ENCODE measurements at places on chromosomes 6 and 20. TPM values are rescaled to one million over a fixed set of nuclear protein-coding genes. Genes with fewer than 3 reads are reported as not detected.

GRCh38 chr6:104118274-104118673 lies 741.4 kb downstream of the HACE1 start:
- no peaks in the 10 kb centered on the region for H3K36me3 ChIP-seq
- DNase-seq, result no peak
- peak overlapping the region; percentile 99 for H3K27ac ChIP-seq
- no peaks in the 10 kb centered on the region for H3K27me3 ChIP-seq

GRCh38 chr6:100281471-100281901 lies 183.2 kb downstream of the SIM1 start:
- no peaks in the 10 kb centered on the region for H3K36me3 ChIP-seq
- no peak for DNase-seq
- H3K4me3 ChIP-seq, result peak overlapping the region; percentile 44
- no peak overlapping the region for H3K27ac ChIP-seq
- H3K4me1 ChIP-seq, result peaks cover 28% of the 10 kb centered on the region

DNA sequence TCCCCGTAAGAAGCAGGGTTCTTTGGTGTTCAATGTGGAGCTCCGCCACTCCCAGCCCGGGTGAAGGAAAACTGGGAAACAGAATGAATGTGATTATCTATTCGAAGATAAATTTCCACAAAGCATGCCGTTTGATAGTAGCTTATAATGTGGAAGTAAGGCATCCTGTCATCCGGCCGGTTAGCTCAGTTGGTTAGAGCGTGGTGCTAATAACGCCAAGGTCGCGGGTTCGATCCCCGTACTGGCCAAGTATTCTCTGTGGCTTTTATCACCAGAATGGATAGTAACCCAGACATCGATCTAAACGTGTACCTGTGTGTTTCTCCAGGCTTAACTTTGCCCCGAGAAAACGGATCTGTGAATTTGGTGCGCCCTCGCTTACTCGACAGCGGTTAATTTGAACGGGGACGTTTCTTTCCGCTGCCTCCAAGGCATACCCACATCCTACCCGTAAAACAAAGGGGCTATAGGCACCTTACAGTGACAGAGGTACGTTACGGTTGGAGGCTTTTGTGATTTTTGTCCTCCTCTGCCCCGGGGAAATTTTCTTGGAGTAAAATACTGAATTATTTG lies 215.2 kb upstream of the ZNF184 start:
- H3K4me1 ChIP-seq, result peaks cover 12% of the 10 kb centered on the region
- peak overlapping the region; percentile 96 for H3K27ac ChIP-seq
- peak overlapping the region; percentile 85 for H3K4me3 ChIP-seq
- H3K36me3 ChIP-seq, result no peaks in the 10 kb centered on the region

- no peaks in the 10 kb centered on the region for H3K27me3 ChIP-seq
- H3K36me3 ChIP-seq, result no peaks in the 10 kb centered on the region
- peaks cover 37% of the 10 kb centered on the region for H3K4me1 ChIP-seq
- no peak for DNase-seq
- H3K4me3 ChIP-seq, result no peak overlapping the region
- H3K27ac ChIP-seq, result no peak overlapping the region
Observed at GRCh38 chr6:16773362-16773761, 12.1 kb upstream of the ATXN1 start.

DNA sequence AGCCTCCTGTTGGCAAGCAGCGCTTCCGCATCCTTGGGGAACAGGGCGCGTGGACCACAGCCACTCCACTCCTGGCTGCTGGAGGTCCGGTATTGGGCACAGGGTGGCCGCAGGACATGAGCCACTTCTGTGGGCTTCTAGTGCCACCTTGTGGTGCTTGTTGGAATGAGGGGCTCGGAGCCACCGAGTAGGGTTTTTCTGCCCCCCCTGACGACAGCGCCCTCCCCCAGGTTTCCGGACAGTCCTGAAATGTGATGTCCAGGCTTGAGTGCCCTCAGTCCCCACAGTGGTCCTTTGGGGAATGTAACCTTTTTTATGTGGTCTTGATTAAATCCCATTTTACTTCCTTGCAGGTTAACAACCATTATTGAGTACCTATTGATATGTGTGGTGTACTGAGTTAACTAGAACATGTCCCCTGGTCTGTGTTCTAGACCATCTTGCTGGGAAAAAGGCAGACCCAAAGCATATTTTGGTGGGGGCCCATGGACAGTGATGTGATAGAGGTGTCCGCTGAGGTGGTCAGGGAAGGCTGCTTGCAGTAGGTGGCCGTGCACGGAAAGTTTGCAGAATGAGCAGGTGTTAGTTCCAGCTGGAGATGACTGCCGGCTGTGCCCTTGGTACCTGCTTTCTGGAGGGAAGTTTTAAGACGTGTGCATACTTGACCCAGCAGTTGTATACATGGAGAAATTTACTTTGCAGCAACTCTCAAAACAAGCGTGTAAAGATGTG lies 70.0 kb downstream of the PTPN1 start:
- peaks cover 22% of the 10 kb centered on the region for H3K36me3 ChIP-seq
- no peak overlapping the region for H3K4me3 ChIP-seq
- H3K27ac ChIP-seq, result no peak overlapping the region
- DNase-seq, result no peak

DNA sequence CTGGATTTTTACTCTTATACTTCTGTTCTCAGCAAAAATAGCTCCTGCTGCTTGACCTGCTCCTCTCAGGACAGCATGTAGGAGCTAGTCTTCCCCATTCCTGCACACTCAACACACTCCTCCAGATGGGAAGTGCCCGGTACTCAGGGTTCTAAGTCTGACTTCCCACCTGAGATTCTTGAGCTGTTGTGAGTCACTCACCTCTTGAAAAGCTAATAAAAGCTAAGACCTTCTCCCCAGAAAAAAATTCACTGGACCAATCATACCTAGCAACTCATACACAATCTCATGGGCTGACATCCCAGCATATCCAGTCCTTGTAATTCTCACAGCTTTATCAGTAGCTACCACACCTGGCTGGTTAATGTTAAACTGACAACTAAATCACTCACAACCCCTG lies 53.5 kb downstream of the TRPC4AP start:
- H3K4me1 ChIP-seq, result peaks cover 6% of the 10 kb centered on the region
- H3K4me3 ChIP-seq, result no peak overlapping the region
- peak overlapping the region; percentile 70 for H3K27ac ChIP-seq
- H3K27me3 ChIP-seq, result no peaks in the 10 kb centered on the region
- H3K36me3 ChIP-seq, result peaks cover 42% of the 10 kb centered on the region
- no peak for DNase-seq

DNA sequence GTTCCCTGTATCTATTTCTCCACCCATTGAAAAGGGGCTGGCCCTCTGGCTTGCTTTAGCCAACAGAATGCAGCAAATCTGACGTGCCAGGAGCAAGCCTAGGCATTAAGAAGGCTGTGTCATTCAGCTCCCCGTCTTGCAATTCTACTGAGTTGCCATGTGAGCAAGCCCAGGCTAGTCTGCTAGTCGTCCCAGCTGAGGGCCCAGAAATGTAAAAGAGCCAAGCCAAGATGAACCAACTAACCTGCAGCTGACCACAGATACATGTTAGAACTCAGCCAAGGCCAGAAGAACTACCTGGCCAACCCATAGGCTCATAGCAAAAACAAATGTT lies 30.1 kb downstream of the PREP start:
- peaks cover 29% of the 10 kb centered on the region for H3K36me3 ChIP-seq
- peaks cover 20% of the 10 kb centered on the region for H3K4me1 ChIP-seq
- peak overlapping the region; percentile 47 for H3K27ac ChIP-seq
- no peaks in the 10 kb centered on the region for H3K27me3 ChIP-seq
- no peak overlapping the region for H3K4me3 ChIP-seq

Gene GLP1R
- total RNA-seq, result not detected

Gene PREP
- 33.4 TPM for total RNA-seq

GRCh38 chr20:5720696-5721095 lies 29.5 kb upstream of the SHLD1 start:
- no peak overlapping the region for H3K4me3 ChIP-seq
- DNase-seq, result no peak
- H3K27ac ChIP-seq, result no peak overlapping the region

Gene SULF2
- total RNA-seq, result 85.7 TPM

Gene TRAM2
- total RNA-seq, result 178 TPM

DNA sequence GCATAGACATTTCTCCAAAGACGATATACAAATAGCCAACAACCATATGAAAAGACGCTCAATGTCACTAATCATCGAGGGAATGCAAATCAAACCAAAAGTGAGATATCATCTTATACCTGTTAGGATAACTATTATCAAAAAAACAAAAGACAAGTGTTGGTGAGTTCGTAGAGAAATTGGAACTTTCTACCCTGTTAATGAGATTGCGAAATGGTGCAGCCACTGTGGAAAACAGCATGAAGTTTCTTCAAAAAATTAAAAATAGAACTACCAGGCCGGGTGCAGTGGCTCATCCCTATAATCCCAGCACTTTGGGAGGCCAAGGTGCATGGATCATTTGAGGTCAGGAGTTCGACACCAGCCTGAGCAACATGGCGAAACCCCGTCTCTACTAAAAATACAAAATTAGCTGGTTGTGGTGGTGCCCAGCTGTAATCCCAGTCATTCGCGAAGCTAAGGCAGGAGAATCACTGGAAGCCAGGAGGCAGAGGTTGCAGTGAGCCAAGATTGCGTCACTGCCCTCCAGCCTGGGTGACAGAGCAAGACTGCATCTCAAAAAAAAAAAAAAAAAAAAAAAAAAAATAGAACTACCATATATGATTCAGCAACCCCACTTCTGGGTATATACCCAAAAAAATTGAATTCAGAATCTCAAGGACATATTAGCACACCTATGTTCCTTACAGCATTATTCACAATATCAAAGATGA lies 170.0 kb upstream of the ZNF184 start:
- H3K4me3 ChIP-seq, result no peak overlapping the region
- no peaks in the 10 kb centered on the region for H3K4me1 ChIP-seq
- H3K27ac ChIP-seq, result no peak overlapping the region

- peaks cover 45% of the 10 kb centered on the region for H3K4me1 ChIP-seq
- no peaks in the 10 kb centered on the region for H3K27me3 ChIP-seq
- H3K36me3 ChIP-seq, result peaks cover 14% of the 10 kb centered on the region
- H3K27ac ChIP-seq, result no peak overlapping the region
- H3K4me3 ChIP-seq, result no peak overlapping the region
- no peak for DNase-seq
Observed at GRCh38 chr6:117531809-117532725, 49.6 kb downstream of the DCBLD1 start.

Gene TGM3
- total RNA-seq, result not detected

Gene SLC4A11
- total RNA-seq, result 4.9 TPM

- H3K4me3 ChIP-seq, result no peak overlapping the region
- H3K27me3 ChIP-seq, result no peaks in the 10 kb centered on the region
- H3K27ac ChIP-seq, result no peak overlapping the region
- peaks cover 22% of the 10 kb centered on the region for H3K4me1 ChIP-seq
Observed at GRCh38 chr20:56855708-56856107, 226.6 kb downstream of the TFAP2C start.

- H3K27ac ChIP-seq, result peak overlapping the region; percentile 85
- peaks cover 2% of the 10 kb centered on the region for H3K36me3 ChIP-seq
- H3K4me3 ChIP-seq, result no peak overlapping the region
- DNase-seq, result no peak
- peaks cover 63% of the 10 kb centered on the region for H3K4me1 ChIP-seq
- no peaks in the 10 kb centered on the region for H3K27me3 ChIP-seq
Observed at GRCh38 chr6:157994125-157994795, 12.6 kb downstream of the SYNJ2 start.

DNA sequence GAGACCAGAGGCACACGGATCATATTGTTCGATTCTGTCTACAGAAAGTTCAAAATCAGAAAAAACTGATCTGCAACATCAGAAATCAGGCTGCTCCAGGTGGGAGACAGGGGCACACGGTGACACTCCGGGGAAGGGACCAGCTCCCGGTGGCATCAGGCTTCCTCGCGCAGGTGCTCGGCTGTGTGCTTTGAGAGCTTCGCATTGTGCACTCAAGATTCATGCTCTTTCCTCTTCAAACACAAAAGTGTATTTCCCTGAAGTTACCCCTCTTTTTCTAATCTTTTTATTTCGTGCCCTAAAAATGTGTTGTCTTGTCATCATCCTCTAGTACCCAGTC lies 108.1 kb downstream of the DLL1 start:
- H3K36me3 ChIP-seq, result no peaks in the 10 kb centered on the region
- H3K27ac ChIP-seq, result no peak overlapping the region
- no peak for DNase-seq
- H3K27me3 ChIP-seq, result peaks cover 28% of the 10 kb centered on the region
- H3K4me1 ChIP-seq, result no peaks in the 10 kb centered on the region

- H3K27ac ChIP-seq, result peak overlapping the region; percentile 97
- peaks cover 29% of the 10 kb centered on the region for H3K36me3 ChIP-seq
Observed at GRCh38 chr6:1612974-1613306, 3.2 kb downstream of the FOXC1 start.

DNA sequence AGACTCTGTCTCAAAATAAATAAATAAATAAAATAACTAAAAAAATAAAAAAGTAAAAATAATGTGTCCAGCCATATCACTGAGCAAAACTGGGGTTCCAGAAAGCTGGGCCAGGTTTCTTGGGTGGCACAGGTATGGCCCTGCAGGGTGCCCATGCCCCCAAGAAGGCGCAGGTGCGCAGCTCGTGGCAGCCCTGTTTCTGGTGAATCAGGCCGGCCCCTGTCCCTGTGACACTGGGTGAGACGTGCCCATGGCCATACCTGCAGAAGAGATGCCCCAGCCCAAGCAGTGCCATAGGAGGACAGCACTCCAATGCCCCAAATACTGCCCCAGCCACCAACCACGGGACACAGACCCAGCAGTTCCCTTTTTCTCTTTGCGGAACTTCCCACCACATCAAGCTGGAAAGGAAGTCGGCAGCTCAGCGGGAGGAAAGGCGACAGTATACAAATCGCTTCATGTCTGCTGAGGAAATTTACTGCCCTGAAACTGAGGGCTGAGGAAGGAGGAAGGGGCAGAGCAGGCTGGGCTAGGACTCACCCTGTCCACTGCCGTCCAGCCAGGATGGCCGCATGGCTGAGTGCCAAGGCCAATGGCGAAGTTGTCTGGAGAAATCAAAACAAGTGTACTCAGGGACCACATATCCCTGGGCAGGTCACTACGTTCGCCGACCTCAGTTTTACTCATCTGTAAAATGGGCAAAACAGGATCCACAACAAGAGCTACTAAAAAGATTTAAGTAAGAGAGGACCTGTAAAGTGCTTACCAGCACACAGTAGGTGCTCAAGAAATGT lies 55.4 kb downstream of the PREX1 start:
- no peak for DNase-seq
- peaks cover 7% of the 10 kb centered on the region for H3K4me1 ChIP-seq
- H3K27ac ChIP-seq, result no peak overlapping the region
- H3K36me3 ChIP-seq, result no peaks in the 10 kb centered on the region

DNA sequence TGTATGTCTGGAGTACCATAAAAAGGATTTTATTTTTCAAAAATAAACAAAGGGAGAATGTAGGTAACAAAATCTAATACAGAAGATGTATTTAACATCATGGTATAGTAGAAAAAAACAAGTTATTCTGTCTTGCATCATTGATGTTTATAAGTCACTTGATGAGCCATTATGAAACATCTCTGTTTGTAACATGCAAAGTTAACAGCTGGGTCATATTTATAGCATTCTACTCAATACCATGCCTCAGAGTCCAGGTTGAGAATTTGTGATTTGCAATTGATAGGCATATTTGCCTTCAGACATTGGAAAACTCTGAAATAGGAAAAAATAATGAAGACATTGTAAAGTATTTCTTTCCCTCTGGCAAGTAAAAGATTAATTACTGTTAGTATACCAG lies 52.3 kb upstream of the IL20RA start:
- H3K4me3 ChIP-seq, result no peak overlapping the region
- no peak for DNase-seq
- no peaks in the 10 kb centered on the region for H3K4me1 ChIP-seq
- H3K27me3 ChIP-seq, result peaks cover 9% of the 10 kb centered on the region
